ENCODE measurements at places on chromosomes 4 and X. TPM values are rescaled to one million over a fixed set of nuclear protein-coding genes. Genes with fewer than 3 reads are reported as not detected.

The NOCT gene
- 32.2 TPM for total RNA-seq

The GDI1 gene
- total RNA-seq, result 149 TPM

The NDP gene
- not detected for total RNA-seq

The BCORL1 gene
- total RNA-seq, result 38.0 TPM

The LRIT3 gene
- total RNA-seq, result 0.17 TPM

- DNase-seq, result no peak
Observed at GRCh38 chr4:108203377-108203776, 34.6 kb upstream of the LEF1 start.

GRCh38 chrX:118356154-118356701 lies 10.3 kb downstream of the WDR44 start:
- DNase-seq, result no peak

GRCh38 chr4:140333523-140333922 lies 39.9 kb upstream of the SCOC start:
- DNase-seq, result no peak

GRCh38 chr4:173134426-173134825 lies 34.2 kb upstream of the GALNT7 start:
- no peak for DNase-seq

DNA sequence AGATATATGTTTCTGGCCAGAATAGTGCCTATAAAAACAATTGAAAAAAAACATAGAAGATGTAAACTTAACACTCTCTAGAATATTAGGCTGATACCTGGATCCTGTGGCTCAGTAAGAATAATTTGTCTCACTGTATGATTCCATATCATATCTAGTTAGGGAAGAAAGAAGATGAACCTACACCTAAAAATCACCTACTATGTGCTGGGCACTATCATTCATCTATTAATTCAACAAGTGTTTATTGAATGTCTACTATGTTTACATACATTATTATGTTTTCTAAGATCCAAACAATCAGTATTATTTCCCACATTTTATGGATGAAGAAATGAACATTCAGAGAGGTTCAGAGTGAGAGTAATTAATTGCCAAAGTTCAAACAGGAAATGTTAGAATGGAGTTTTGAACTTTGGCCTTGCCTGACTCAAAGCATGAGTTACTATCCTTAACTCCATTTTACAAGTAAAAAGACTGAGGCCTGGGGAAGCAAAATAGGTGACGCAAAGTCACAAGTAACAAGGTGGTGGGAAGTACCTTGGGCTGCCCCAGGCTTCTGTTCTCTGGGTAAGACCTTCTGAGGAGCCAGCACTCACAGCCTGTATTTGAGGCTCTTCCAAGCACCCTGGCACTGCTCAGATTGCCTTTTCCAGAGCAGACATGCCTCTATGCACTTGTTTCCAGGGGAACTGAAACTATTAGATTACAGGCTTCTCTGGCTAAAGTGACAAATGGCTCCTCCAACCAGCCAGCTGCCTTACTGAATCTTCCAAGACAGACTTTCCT lies 111.1 kb upstream of the ACSL4 start:
- DNase-seq, result no peak

DNA sequence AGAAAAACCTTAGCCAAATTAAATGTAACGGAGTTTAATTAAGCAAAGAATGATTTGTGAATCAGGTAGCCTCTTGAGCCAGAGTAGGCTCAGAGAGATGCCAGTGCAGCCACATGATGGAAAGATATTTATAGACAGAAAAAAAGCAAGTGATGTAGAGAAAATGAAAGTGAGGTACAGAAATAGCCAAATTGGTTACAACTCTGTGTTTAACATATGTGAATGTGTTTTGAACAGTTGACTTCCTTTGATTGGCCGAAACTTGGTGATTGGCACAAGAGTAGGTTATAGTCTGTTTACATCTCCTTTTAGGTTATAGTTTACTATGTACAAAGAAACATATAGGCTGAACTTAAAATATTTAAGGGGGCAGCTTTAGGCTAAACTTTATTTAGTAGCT lies 459.9 kb upstream of the BOD1L1 start:
- DNase-seq, result no peak

DNA sequence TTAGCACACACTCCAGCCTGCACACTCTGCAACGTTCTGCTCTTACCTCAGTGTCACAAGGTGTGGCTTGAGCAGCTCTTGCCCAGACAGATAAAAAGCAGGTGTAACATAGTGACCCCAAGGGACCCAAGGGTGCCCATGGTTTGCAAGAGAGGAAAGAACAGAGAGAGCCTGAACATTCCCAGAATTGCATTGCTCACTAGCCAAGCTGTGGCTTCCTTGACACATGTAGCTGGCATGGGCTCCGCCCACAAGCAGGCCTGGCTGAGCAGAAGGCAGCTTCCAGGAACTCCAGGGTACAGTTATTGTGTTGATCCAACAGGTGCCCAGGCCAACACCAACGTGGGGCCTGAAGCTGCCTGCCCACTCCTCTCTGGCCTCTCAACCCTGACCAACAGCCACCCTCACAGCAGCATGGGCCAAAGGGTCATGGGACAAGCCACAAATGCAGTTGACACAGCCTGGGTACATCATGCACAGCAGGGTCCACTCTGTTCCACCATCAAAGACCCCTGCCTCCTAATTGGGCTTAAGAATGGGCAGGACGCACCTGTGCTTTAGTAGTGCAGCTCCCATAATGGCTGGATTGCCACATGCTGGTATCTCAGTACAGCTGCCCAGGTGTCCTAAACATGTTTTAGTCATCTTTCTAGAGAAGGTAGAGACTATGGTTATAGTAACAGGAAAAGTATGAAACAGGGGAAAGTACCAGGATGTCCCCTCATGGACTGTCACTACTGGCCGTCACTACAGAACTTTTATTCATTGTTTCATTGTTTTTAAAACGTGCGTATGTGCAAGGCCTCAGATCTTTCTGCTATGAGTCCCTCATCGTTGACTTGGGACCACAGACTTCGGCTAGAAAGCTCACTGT lies 73.7 kb upstream of the ACSL1 start:
- DNase-seq, result no peak

GRCh38 chrX:127128282-127128681 lies 308.8 kb downstream of the PRR32 start:
- no peak for DNase-seq

DNA sequence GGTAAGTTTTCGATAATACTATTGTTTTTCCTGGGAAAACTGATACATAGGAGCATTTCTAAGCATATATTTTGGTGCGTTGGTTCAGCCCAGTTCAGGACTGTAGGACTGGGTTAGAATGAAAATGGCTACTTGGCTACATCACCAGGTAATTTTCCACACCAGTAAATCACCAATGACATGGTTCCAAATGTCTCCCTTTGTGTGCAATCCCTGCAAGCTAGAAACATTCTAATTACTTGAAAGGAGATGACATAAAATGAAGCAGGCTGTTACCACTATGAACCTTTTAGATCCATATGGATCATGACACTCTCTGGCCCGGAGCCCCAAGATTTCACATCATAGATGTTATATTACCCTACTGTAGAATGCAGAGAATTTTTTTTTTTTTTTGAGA lies 577.4 kb upstream of the FTHL17 start:
- DNase-seq, result no peak

DNA sequence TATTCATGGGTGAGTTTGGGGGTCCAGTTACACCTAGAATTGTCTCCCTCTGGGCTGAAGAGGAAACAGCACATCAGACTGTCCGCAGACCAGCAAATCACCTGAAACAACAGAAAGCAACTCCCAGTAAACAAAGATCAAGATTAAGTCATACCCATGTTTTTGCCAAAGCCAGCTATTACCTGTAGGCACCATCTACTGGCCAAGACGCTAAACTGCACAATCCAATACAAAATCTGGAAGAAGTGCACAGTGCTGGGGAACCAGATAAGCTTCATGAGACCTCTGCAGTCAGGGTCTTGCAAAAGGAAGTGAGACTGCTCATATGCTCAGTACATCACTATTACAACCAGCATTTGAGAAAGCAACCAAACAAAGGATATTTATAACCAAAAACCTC lies 157.5 kb upstream of the ITM2A start:
- DNase-seq, result no peak

DNA sequence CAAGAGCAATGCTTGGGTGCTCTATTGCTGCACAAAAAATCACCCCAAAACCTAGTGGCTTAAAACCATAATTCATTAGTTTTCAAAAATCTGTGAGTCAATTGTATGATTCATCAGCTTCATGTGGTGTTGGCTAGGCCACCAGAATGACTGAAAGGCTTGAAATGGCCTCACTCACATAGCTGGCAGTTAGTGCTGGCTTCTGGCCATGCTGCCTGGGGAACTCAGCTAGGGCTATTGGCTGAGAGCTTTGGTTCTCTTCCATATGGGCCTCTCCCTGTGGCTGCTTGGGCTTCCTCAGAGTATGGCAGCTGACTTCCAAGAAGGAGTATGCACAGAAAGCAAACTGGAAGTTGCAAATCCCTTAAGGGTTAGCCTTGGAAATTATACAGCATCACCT lies 3.1 kb upstream of the MTMR1 start:
- no peak for DNase-seq

DNA sequence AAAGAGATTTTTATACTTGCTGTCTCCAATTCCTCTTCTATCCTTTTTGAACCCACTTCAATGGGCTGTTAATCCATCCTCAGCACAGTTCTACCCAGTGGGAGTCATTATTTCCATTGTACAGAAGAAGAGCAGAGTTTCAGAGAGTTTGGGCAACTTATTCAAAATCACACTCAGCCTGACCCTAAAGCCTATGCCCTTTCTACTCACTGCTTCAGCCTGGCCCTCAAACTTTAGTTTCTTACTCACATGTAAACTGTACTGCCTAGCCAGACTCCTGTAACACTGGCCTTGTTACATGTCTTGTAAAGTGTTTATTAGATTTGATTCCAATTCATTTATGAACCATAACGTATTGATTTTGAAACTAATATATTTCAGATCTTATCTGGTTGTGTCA lies 25.1 kb upstream of the USO1 start:
- no peak for DNase-seq

DNA sequence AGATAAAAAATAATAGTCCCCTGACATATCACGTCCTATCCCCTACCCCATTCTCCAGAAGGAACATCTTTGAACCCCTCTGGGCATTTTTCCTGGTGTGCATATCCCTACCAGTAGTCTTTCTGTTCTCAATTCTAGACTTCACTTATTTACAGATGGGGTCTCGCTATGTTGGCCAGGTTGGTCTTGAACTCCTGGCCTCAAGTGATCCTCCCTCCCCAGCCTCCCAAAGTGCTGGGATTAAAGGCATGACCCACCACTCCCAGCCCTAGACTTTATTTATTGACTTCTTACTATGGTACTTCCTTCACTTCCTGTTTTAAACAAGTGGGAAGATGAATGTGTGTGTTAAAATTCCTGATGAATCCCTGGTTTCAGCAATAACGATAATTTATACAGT lies 612 bp upstream of the RRAGB start:
- DNase-seq, result no peak

DNA sequence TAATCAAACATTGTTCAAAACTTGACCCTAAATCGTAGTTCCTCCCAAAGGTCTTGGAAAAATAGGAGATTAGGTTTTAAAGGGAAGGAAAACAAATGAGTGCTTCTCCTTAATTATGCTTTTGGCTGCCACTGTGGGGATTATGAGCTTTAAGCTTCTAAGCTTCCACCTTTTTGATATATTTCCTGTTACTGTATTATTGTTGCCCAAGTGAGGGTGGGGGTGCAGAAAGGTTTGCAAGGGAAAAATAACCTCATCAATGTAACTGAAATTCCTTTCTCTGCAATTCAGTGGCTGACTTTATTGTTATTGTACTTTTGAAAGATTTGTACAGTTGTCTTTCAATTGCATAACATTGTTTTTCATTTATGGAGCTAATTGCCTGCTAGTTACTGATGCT lies 285.1 kb downstream of the FRMPD4 start:
- no peak for DNase-seq

GRCh38 chrX:15911734-15912550 lies 57.3 kb upstream of the AP1S2 start:
- DNase-seq, result no peak

DNA sequence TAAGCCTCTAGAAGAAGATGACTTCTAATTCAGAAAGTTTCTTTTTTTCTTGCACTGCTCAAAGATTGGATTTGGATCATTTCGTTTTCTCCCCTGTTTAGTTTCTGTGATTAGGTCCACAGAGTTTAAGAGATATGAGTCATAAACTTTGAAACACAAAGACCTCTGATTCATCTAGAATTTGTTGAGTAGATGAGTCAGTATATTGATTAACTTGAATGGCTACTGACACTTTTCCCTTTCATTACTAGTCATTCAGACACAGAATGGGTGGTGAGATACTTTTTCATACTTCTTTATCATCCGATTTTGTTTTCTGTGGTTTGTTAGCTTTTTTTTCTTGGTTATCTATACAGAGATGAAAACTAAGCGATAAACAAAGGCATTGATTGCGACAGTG lies 34.1 kb upstream of the AFF2 start:
- no peak for DNase-seq

GRCh38 chr4:42541647-42542046 lies 115.3 kb downstream of the ATP8A1 start:
- DNase-seq, result no peak

- no peak for DNase-seq
Observed at GRCh38 chr4:108681321-108681809, 31.0 kb downstream of the OSTC start.

DNA sequence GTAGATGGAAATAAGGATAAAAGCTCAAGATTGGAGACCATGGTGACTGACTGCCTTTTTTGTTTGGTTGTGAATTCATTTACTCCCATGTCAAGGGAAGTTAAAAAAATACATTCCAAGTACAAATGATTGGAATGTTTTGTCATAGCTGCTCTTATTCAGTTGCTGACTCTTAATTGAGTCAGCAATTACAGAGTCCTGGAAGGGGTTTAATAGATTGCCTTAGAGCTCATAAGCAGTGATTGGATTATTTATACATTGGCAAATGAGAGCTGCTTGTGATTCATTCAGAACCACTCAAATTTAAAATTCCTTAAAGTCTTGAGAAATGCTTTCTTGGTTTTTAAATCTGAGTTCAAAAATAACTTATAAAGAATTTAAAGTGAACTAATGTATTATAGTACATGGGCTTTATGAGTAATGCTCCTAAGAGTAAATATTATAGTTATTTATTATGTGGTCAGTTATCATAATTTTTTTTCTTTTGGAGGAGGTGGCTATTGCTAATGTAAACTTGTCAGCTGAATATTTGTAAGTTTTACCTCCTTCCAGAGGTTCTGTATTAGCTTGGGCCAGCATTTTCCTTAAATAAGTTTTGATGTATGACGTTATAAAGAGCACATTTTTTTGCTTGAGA lies 13.6 kb downstream of the JADE1 start:
- no peak for DNase-seq

- no peak for DNase-seq
Observed at GRCh38 chr4:165799384-165799815, 73.6 kb upstream of the TLL1 start.

- no peak for DNase-seq
Observed at GRCh38 chrX:46961097-46961496, 48.9 kb downstream of the JADE3 start.

DNA sequence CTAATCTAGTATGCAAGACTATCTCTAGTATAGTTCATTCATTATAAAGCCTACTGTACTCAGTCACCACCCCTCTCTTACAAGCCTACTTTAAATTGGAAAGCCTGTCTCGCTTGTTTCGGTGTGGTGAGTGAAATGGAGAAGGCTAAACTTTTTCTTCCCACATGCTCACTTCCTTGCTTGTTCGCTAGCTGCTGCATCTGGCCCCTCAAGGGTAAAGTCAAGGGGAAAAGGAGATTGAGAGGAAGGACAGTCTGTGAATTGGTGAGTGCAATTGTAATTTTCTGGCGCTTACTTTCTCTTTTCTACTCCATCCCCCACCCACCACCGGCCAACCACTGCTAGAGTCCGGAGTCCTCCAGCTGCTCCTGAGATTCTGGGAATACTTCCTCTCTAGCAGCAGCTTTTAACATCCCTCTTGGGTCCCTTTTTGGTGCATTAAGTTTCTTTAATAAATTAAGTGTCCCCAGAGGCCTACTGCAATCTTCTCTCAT lies 12.1 kb upstream of the ARAP2 start:
- no peak for DNase-seq

All from progenitor cell of endocrine pancreas (in vitro differentiated cells).